ENCODE measurements at places on chromosomes 4 and X.

DNA sequence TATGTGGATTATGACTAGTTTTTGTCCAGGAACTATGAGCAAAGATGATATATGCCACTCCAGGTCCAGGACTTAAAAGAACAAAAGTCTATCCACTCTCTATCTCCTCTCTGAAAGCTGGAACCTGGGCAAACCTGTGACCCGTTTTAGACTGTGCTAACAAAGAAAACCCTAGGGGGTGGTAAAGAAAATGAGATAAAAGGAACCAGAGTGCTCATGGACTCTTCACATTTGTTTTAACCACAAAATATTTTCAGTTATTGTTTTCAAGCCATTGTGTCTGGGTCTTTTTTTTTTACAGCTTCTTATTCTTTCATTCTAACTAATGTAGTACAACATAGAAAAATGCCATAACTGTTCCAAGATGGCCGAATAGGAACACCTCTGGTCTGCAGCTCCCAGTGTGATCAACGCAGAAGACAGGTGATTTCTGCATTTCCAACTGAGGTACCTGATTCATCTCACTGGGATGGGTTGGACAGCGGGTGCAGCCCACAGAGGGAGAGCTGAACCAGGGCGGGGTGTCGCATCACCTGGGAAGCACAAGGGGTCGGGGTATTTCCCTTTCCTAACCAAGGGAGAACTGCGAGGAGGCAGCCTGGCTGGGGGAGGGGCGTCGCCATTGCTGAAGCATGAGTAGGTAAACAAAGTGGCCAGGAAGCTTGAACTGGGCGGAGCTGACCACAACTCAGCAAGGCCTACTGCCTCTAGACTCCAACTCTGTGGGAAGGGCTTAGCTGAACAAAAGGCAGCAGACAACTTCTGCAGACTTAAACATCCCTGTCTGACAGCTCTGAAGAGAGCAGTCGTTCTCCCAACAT lies 45.1 kb downstream of the CHM start:
- H3K27ac ChIP-seq: no peak overlapping the region
- DNase-seq: peak; percentile 24
- H3K27me3 ChIP-seq: no peaks in the 10 kb centered on the region
- H3K36me3 ChIP-seq: no peaks in the 10 kb centered on the region
- no peaks in the 10 kb centered on the region for H3K4me1 ChIP-seq

GRCh38 chr4:113406723-113407016 lies 354.9 kb downstream of the CAMK2D start:
- peak overlapping the region; percentile 71 for H3K27ac ChIP-seq
- no peak for DNase-seq
- no peaks in the 10 kb centered on the region for H3K27me3 ChIP-seq
- no peaks in the 10 kb centered on the region for H3K4me1 ChIP-seq

- H3K27ac ChIP-seq: no peak overlapping the region
- no peaks in the 10 kb centered on the region for H3K36me3 ChIP-seq
- H3K27me3 ChIP-seq: no peaks in the 10 kb centered on the region
- H3K4me1 ChIP-seq: no peaks in the 10 kb centered on the region
- DNase-seq: no peak
- H3K4me3 ChIP-seq: no peak overlapping the region
Observed at GRCh38 chr4:48431401-48431800, 51.7 kb upstream of the SLC10A4 start.

- no peaks in the 10 kb centered on the region for H3K27me3 ChIP-seq
- H3K4me3 ChIP-seq: no peak overlapping the region
- H3K36me3 ChIP-seq: no peaks in the 10 kb centered on the region
- H3K4me1 ChIP-seq: no peaks in the 10 kb centered on the region
Observed at GRCh38 chr4:40299811-40300292, 35.3 kb upstream of the CHRNA9 start.

GRCh38 chr4:37872310-37872988 lies 18.4 kb upstream of the TBC1D1 start:
- H3K27me3 ChIP-seq: no peaks in the 10 kb centered on the region
- peaks cover 7% of the 10 kb centered on the region for H3K4me1 ChIP-seq
- DNase-seq: no peak
- no peak overlapping the region for H3K4me3 ChIP-seq

DNA sequence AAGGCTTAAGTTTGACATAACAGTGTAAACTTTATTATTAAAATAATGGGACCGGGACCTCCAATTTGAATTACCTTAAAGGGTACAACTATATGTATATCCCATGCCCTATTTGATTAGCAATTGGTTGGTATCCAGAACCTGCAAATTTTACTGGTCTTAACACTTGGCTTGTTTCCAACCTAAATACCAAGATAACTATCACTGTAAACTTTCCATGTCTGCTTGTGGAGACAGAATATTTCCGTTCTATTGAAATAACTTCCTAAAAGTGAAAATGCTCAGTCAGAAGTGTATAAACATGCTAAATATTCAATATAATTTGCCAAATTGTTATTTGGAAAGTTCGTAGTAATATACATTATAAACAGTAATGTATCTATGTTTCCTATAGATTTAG lies 154.0 kb downstream of the TMEM47 start:
- H3K4me3 ChIP-seq: no peak overlapping the region
- H3K36me3 ChIP-seq: no peaks in the 10 kb centered on the region
- H3K27ac ChIP-seq: no peak overlapping the region
- no peaks in the 10 kb centered on the region for H3K27me3 ChIP-seq

DNA sequence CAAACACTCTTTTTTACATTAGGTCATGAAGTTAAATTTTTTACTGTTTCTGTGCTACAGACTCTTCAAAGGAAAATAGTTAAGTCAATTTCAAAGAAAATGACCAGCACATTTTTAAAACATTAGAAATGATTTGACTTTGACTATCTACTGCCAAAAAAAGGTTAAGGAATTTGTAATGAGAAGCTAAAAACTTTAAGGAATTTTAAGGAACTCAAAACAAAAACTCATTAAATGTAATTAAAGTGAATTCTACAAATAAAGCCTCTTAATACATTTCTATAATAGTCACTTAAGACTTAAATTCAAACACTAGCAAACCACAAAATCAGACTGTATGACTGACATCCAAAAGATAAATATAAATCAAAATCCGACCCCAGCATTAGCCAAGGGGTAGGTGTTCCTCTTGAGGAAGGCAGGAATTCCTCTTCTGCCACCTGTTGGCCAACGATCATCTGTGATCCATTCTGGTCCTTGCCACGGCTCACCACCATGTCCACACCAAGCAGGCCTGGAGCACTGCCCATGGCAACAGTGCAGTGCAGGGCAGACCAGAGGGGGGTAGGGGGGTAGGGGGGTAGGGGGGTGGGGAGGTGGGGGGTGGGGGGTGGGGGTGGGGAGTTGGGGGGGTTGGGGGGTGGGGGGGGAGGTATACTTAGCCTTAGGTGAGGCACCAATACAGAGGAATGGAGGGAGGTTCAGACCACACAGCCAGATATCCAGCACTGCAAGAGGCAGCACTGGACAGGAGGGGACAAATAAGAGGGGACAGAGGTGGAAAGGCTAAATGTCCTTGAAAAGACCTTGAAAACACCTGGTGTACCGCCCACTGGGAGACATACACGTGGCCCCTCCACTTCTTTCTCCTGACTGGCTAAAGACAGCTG lies 287.4 kb downstream of the CHIC1 start:
- H3K27ac ChIP-seq: no peak overlapping the region
- H3K4me1 ChIP-seq: no peaks in the 10 kb centered on the region
- no peaks in the 10 kb centered on the region for H3K36me3 ChIP-seq
- DNase-seq: no peak
- H3K4me3 ChIP-seq: peak overlapping the region; percentile 36
- H3K27me3 ChIP-seq: no peaks in the 10 kb centered on the region
